Occipital lobe (tissue), 3 donors: ENCODE measurements at places on chromosomes 12 and 14. TPM values are rescaled to one million over a fixed set of nuclear protein-coding genes. Genes with fewer than 3 reads are reported as not detected.

DNA sequence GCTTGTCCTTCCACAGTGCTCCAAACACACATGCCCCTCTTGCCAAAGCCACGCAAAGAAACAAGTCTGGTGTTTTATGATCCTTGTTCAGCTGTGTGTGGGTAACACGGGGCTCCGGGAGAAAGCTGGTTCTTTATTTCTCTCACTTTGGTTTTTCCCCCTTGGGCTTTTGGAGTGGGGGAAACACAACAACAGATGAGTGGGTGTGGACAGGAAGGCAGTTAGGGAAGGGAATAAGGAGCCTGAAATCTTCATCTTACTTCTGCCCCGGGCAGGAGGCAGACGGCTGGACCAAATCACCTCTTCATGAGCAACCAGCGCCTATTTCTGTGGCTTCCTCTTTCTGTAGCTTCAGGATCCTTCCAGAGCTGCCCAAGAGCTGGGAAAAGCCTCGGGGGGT, 218.5 kb downstream of the PHETA1 start:
- DNase-seq: no peak

DNA sequence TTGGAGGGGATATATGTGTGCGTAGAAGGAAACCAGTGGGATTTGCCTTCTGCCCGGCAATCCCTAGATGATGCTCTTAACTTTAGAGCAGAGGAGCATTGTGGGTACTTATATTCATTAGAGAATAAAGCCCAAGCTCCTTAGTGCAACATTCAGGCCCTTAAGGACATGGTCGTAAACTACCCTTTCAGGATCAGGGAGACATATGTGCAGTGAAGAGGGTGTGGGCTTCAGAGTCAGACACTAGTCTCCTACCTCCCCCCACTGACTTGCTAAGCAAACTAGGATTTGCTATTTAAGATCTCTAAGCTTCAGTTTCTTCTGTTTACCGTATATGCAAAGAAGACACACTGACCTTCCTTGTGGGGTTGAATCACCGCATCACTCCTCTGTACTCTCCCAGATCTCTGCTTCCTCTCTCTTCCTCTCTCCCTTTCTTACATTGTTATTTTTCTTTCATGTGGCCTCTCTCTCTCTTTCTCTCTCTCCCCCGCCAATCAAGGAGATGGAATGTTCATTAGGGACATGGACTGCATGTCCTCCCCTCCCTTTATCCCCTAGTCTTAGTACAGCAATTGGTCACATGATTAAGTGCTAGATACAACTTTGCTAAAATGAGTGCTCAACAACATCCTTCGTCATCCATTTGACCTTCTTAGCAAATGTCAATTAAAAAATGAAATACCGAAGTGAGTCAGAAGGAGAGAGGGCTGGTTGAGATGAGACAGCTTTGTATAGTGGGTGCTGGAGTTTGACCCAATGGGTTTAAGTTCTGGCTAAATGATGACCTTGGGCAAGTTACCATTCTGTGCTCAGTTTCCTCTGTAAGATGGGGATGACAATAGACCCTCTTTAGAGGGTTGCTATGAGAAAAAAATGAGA, 91.7 kb downstream of the TMX1 start:
- DNase-seq: no peak

DNA sequence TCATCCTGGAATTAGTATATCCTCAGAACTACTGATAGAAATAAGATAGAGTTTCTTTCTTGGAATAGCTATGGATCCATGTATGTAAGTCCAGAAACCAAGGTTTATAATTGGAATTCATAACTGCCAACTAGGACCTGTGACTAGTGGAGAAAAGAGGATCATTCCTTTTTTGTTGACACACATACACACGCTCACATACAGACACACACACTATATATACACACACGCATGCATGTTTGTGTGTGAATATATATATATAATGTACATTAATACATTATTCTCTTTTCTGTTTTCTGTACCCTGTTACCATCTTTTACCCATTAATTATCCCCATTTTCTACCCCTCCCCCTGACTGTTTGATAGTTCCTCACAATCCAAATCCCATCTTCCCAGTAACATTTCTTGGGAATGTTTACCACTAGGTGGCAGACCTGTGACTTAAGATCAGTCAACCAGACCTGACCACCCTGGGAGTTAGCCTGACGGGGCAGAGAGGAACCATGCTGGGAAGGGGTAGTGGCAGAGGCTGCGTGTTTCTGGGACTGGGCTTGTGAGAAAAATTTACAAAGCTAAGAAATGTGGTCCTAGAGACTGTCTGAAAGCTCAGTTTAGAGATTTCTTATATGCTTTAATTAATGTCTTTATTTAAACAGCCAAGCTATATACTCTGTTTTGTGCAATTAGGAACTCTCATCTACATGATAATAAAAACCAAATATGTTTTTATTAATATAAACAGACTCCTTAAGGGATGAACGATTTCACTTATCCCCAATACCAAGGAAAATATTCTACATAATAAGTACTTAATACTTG, 308.0 kb downstream of the PPFIA2 start:
- no peak for DNase-seq

DNA sequence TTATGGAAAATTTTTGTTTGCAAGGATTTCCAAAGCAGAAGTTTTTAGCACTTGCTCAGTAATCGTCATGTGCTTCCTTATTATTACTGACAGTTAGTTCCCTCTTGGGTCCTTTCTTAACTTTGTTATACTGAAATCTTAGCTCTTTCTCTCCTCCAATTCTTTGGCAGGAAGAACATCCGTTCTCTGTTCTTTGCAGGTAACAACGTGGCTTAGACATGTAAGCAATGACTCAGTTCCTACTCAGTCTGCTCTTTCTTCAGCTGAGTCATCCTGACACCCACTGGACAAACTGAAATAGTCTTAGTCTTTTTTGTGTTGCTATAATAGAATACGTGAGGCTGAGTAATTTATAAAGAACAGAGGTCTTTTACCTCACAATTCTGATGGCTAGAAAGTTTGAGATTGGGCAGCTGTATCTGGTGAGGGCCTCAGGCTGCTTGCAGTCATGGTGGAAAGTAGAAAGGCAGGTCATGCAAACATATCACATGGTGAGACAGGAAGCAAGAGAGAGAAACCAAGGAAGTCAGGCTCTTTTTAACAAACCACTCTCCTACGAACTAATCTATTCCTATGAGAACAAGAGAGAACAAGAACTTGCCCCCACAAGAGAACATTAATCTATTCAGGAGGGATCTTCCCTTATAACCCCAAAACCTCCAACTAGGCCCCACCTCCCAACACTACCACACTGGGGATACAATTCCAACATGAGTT, 49.2 kb downstream of the TESPA1 start:
- no peak for DNase-seq

The SCNN1A gene
- not detected for total RNA-seq
